Glomerular endothelial cell (primary cell): ENCODE measurements at places on chromosomes 4 and X.

DNA sequence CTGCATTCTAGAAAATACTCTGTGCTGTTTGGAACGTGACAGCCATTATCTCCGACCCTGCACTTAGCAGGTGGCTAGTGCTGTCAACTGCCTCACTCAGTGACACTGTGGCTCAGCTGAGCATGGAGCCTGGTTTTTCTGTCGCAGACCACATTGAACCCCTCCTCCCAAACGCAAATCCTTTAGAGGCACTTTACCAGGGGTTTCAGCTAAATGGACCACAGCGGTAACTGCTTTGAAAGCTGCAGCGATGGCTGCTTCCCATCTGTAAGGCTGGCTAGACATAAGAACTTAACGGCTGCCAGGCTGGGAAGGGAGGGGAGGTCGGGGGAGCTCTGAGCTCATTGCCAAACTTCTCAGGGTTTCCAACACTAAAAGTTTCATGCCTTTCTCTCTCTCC, 8.1 kb downstream of the SLC34A2 start:
- DNase-seq = no peak

GRCh38 chrX:73963682-73964081, 340.3 kb upstream of the ZCCHC13 start:
- no peak for DNase-seq

- DNase-seq = no peak
These were observed 329.8 kb downstream of the NR3C2 start for GRCh38 chr4:148112231-148112982.

DNA sequence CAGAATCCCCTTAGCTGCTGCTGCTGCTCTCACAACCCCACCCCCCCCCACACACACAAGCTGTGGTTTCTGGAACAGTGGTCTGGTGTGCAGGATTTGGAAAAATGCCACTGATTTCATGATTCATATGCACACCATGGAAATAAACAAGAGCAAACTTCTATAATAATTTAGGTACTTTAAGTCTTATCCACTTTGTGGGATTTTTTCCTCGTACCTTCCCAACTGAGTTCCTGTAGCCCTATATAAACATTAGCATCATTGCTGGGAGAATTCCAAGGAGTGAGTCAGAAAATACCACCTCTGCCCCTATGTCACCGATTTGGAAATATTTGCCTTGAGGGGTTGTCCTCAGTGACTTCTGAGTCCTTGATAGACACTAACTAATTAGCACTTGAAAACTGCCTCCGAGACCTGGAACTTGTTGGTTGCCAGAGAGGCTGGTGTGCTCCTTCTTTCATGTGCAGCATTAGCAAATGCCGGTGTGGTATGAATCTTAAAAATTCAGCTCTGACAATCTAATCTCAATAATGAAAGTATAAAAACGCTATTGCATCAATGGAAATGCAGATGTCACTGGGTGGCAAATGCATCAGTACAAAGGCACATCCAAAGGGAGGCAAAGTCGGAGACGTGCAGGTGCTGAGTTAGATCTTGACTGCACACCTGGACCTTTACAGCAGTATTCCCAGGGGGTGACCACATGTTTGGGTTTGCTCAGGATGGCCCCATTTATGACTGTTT, 61.8 kb downstream of the CPE start:
- no peak for DNase-seq

DNA sequence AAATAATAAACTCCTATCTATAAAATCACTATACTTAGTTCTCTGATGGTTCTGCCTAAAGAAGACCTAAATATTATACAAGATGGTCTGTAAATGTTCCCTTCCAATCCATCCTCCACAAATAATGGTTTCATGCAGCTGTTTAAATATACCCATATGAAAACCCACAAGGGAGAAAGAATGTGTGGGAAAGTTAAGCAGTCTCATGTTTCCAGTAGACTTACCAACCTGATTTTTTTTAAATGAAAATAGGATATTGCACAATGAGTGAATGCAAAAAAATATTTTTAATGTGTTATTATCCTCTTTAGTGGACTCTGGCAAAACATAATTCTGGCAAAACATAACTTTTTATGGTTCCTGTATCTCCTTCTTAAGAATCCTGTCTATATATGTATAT, 23.3 kb downstream of the CAMK2D start:
- DNase-seq = no peak

DNA sequence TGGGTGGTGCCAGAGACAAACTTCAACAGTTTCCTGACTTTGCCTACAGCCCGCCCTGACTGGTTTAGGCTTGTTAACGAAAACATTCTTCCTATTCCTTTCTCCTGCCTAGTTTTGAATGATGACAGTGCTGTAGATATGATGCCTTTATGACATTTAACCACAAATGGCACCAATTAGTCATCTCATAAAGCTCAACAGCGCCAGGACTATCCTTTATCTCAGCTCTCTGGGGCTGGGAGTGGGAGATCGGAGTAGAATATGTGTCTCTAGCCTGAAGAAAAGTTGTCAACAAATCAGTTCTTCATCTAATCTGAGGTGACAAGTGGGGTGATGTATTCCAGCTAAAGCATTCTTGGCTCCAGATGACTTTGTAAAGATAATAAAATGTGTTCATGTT, 64.6 kb upstream of the SH3RF1 start:
- no peak for DNase-seq

DNA sequence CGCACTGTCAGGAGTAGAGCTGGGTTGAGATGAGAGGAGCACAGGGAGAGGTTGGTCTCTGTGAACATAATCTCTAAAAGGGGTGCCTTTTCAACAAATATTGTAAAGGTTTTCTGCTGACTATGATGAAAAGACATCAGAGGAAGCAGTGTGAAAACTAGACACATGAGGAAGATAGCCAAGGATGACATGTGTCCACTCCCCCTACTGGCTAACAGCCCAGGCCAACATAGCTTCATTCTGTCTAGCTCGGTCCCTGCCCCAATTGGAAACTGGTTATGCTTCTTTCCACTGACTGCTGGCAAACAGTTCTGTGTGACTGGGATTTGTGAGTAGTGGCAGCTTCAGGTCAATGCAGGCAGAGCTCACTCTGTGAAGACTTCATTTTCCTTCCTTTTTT, 115.4 kb upstream of the ESX1 start:
- DNase-seq = no peak

- no peak for DNase-seq
These were observed 195.0 kb upstream of the GATB start for GRCh38 chr4:151955721-151956380.

DNA sequence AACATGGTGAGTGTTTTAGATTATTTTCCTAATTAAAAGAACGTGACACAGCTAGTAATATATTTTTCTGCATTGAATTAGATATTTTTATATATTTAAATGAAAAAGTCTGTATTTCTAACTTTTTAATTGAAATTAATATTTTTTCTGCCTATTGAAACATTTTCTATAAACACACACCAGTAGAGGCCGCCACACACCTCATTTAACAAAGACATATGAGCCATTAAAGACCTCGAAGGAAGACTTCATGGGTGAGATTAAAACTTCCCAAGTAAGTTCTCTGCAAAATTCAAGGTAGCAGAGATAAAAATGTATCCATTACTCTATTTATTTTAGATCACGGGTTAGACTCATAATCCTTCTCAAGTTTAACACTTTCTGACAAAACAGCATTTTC, 8.3 kb downstream of the SLITRK2 start:
- DNase-seq = no peak
